ENCODE measurements at places on chromosomes 7 and 10.
A peak's percentile ranks its signal among the peaks of the same experiment; 100 is the strongest.

DNA sequence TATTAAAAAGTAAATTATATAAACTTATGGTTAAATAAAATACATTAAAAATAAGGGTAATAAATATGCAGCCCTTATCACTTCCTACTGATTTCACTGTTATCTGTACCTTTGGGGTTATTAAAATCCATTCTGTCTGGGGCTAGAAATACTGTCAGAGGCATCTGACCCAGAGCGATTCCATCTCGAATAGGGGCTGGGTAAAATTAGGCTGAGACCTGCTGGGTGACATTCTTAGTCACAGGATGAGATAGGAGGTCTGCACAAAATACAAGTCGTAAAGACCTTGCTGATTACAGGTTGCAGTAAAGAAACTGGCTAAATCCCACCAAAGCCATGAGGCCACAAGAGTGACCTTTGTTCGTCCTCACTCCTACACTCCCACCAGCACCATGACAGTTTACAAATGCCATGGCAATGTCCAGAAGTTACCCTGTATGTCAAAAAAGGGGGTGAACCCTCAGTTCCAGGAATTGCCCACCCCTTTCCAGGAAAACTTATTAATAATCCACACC, 77.6 kb downstream of the COBL start:
- no peak for DNase-seq

DNA sequence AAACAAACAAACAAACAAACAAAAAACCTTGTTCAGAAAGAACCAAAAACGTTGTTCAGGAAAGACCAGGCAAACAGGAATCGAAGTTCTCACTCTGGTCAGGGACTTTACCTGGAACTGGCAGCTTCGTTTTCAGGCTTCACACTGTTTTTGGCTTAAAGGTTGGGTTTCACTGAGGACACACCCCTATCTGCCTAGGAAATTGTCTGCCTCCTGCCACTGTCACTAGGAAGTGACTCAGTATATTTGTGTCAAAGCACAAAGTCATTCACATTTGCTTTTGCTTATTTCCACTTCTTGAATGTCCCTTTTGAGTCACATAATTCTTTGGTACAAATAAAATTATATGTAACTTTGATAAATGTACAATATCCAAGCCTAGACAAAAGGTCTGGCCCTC, 37.9 kb downstream of the PNLIPRP3 start:
- no peak for DNase-seq

GRCh38 chr7:156153590-156153989, 341.3 kb upstream of the SHH start:
- DNase-seq = no peak

- DNase-seq = no peak
Measured at GRCh38 chr7:74042746-74043522, 15.0 kb downstream of the ELN start.

- DNase-seq = peak; percentile 26
Measured at GRCh38 chr7:157432541-157432956, 95.7 kb downstream of the DNAJB6 start.

GRCh38 chr7:36661135-36661840, 63.0 kb downstream of the AOAH start:
- DNase-seq = no peak

- DNase-seq = no peak
Measured at GRCh38 chr7:74093671-74094223, 10.1 kb downstream of the LIMK1 start.

- DNase-seq = no peak
Measured at GRCh38 chr10:1661859-1662437, 75.4 kb downstream of the ADARB2 start.

GRCh38 chr7:54897891-54898290, 120.9 kb upstream of the EGFR start:
- no peak for DNase-seq

DNA sequence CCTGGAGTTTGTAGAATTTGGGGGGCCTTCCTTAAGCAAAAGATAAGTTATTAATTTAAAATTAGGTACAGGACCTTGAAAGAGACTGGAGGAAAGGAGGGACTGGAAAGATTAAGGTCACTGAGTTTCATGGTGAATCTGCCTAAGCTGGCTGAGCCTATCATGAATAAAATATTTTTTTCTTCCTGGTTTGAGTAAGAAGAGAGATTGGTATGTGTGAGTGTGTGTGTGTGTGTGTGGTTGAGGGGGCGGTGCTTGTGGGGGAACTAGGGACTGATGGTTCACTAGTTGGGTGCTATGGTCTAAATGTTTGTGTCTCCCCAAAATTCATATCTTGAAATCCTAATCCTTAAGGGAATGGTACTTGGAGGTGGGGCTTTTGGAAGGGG, 142.5 kb upstream of the PRKCQ start:
- no peak for DNase-seq

- DNase-seq = no peak
Measured at GRCh38 chr10:50615658-50616057, 8.1 kb downstream of the SGMS1 start.

DNA sequence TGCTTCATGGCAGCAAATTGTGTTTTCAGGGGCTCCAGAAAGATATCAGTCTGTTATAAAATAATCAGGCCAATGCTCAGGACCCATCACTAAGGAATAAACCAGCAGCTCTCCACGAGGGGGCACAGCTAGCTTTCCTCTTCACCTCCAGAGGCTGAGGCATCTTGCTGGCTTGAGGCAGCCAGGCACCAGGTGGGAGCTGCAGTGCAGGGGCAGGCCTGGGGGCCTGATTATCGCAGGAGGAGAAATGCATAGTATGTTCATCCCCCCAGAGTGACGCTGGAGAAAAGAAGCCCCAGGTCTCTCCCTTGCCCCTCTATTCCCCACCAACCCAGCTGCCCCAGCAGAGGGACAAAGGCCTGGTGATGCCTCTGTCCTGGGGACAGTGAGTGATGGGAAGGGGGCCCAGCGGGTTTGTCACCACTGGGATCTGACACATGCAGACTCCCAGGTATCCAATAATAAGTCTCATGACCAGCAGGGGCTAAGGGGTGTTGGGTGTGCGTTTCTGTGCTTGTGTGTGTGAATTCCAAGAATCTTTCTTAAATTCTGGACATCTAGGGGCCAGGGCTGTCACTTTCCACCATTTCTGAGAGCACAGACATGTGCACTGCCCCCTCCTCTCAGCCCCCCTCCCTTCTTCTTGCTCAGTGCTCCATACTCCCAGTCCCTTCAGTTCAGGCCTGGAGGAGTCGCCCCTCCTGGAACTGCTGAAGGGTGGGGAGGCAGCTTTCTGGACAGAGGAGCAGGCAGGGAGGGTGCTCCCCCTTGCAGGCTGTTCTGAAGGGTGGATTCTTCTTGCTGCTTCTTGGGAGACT, 128.1 kb upstream of the FAM20C start:
- DNase-seq = peak; percentile 43

DNA sequence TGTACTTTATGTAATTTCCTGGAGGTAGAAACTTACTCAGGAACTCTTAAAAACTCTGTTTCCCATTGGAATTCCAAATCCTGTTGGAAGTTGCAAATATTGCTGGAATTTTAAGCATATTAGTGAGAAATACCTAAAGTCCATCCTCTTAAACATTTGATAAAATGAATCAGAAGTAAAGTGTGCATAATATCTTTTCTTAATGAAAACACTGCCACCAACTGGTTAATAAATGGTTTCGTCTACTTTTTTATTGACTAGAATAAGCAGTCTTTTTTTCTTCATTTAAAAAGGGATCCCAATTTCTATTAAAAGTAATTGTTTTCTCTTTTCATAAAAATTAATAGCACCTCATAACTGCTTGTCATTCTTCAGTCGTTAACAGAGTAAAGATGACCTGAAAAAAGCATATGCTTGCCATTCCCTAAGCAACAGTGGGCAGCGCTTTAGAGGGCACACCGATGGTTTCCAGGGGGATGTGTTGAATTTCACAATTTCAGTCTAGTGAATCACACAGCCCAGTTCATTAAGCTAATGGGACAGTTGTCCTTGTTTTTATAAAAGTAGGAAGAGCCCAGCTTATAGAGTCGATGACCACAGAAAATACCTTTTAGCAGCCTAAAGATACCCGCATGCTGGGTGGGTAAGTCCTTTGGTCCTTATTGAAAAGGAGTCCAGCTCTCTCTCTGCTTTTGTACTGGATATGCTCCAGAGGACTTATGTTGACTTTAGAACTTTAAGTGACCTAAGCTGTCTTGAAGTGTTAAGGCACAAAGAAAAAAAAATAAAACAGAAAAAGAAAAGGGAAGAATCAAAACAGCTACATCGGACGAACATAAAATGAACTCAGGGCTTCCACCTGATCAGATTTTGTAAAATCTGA, 28.5 kb downstream of the NPS start:
- no peak for DNase-seq

GRCh38 chr10:43912469-43912868, 263.8 kb upstream of the ZNF32 start:
- no peak for DNase-seq

GRCh38 chr7:21137640-21138039, 290.2 kb upstream of the SP4 start:
- DNase-seq = no peak

DNA sequence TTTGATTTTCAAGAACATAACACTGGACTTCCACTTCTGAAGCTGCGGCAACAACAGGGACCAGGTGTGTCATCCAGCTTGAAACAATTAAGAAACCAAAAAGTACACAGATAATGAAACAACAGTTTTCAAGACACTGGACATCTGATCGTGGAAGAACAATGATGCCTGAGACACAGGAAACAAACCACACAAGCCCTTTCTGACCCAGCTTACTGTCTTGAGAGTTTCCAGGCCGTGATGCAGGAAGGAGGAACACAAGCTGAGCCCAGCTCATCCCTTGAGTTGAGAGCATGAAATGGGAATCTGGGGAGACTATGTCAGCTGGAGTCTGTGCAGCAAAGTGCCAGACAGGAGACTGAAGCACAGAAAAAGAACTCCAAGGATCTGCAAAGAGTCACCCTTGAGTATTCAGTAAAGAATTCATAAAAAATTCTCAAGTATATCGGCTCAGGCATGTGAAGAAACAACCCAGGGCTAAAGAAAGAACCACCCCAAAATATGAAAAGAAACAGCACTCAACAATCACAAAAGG, 91.6 kb downstream of the RNF32 start:
- DNase-seq = no peak

- DNase-seq = no peak
Measured at GRCh38 chr7:129308047-129308446, 83.2 kb downstream of the AHCYL2 start.

DNA sequence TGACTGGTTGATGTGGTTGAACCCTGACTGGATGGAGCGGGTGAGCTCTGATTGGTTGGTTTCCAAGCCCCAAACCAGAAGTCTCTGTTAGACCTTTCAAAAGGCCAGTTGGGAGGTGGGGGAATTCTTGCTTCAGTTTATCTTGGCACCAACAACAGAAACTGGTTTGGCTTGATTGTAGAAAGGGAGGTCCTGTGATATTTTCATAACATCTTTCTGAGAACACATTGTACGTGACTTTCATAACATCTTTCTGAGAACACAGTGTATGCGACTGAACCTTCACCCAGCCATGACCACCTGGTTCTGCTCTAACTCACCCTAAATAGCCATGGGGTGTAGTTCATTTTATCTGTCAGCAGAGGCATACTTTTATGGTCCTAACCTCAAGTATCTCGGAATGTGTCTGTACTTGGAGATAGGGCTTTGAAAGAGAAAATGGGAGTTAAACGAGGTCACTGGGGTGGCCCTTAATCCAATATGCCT, 88.3 kb downstream of the GALNT17 start:
- no peak for DNase-seq

DNA sequence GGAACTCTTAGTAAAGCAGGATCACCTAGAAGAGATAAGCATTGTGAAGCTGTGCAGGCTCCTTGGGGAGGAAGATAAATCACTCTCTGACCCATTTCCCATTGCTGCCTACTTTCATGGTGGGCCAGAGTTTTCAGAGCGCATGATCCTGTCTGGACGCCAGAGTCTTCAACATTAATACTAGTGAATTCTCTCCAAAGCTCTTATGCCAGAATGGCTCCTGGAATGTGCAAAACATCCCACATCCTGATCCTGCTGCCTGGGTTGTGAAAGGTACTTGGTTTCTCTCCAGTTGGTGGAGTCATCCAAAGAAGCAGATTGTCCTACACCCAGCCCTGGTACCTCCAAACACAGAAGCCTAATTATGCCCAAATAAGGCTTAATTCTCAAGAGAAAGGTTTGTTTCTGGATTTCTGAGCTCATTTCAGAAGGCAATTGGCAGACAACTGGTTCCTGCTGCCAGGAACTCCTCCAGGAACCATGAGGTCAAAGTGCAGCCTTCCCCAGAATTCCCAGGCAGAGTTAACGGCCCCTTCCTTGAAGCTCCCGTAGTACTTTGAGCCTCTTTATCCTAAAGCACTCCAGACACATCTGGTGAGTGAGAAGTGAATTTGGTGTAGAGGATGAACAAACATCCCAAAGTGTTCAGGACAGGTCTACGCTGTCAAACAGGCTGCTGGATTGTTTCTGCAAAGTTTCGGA, 495.2 kb downstream of the PLXNA4 start:
- DNase-seq = no peak

DNA sequence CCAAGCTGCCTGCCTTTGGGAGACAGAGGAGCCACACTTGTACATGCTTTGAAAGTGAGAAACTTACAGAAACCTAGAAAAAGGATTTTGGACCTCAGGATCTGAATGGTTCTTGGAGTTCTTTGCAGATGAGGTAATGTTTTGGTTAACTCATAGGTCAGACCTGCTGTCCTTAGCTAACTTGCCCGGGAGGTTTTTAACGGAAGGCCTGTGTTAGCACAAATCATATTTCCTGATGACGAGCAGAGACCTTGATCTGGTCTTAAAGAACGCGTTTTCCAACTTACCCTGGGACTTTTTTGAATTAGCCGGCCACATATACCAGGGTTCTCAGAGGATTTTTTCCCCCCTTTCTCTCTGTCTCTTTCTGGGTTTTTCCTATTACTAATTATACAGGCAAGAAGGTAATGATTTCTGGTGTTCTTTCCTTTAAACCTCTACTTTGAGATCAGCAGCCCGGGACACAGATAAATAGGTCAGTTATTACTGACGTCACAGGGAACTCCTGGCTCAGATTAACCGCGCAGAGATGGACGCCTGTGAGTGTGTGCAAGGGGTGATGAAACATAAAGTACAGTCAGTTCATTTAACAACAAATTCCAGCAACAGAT, 101.7 kb upstream of the KLF6 start:
- peak; percentile 78 for DNase-seq

DNA sequence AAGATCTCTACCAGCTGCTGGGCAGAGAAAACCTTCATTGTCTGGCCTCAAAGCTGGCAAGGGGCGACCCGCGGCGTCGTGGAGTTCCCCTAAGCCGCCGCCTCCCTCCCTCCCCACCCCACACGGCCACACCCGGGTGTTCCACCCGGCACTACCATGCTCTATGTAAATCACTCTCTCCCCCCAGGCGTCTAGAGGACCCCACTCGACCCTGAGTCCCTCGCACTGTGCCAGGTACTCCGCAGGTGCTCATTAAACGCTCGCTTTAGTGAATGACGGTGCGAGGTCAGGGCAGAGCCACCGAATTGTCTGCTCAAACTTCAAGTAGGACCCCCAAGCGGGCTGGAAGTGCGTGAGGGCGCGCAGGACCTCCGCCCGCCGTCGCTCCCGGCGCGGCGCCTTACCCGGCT, 628 bp downstream of the PARP12 start:
- no peak for DNase-seq

Data from AG04450 (cell line).